Right atrium auricular region (tissue), 2 donors: ENCODE measurements at places on chromosomes 12 and 14. TPM values are rescaled to one million over a fixed set of nuclear protein-coding genes. Genes with fewer than 3 reads are reported as not detected.

GRCh38 chr12:107475900-107476299, 209.7 kb upstream of the PWP1 start:
- no peak for DNase-seq

- DNase-seq: no peak
These were observed 136.4 kb upstream of the LGR5 start for GRCh38 chr12:71303199-71303598.

- DNase-seq: no peak
These were observed 268.6 kb downstream of the ITPR2 start for GRCh38 chr12:26564391-26564790.

GRCh38 chr12:45731190-45731775, 1.8 kb downstream of the ARID2 start:
- DNase-seq: no peak

GRCh38 chr14:37508503-37508902, 86.5 kb downstream of the FOXA1 start:
- DNase-seq: no peak

- DNase-seq: no peak
These were observed 823 bp downstream of the RNF10 start for GRCh38 chr12:120534703-120535655.

GRCh38 chr12:100329800-100330199, 27.1 kb upstream of the SLC17A8 start:
- DNase-seq: no peak

DNA sequence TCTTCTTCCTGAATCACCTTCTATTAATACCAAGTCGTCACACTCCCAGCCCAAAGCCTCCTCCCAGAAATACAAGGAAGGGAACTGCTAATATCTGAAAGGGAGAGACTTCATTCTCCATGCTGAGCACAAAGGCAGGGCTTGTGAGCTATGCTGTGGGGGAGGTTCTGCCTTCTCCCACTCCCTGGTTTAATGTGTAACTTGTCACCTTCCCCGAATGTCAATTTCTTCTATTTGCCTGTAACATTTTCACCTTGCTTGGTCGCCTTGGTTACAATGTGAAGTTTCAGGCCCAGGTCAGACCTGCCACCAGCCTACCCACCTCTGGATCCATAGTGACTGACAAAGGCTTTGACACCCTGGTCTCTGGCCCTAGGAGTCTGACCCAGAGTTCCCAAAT, 82.0 kb upstream of the ESRRB start:
- peak; percentile 28 for DNase-seq

GRCh38 chr12:14714437-14714836, 18.0 kb upstream of the GUCY2C start:
- no peak for DNase-seq

DNA sequence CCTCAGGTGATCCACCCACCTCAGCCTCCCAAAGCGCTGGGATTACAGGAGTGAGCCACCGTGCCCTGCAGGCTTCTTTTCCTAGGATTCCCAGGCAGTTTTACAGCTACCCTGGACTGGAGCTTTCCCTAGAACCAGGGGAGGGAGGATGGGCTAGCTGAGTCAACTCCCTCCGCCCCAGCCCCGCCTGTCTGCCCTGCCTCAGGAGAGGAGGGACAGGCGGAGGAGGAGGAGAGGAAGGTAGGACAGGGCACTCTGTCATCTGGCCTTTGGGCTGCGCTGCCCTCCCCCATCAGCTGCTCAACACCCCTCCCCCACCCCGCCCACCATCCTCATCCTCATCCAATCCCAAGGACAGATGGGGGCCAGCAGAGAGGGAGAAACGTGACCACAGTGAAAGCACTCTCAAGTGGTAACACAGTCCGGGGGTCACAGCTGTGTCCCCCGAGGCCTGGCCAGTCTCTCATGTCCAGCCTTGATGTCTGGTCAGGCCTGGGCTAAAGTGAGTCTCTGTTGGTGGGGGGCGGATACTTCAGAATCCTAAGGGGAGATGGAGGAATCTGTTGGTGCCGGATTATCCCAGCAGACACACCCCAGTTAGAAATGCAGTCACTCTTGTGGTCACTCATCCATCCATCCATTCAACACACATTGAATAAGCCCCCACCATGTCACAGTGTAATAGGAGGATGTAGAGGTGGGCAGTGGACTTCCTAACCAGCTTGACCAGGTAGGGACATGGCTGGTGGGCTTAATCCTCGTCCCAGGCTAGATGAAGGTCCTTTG, 12.3 kb downstream of the FIGNL2 start:
- DNase-seq: no peak

DNA sequence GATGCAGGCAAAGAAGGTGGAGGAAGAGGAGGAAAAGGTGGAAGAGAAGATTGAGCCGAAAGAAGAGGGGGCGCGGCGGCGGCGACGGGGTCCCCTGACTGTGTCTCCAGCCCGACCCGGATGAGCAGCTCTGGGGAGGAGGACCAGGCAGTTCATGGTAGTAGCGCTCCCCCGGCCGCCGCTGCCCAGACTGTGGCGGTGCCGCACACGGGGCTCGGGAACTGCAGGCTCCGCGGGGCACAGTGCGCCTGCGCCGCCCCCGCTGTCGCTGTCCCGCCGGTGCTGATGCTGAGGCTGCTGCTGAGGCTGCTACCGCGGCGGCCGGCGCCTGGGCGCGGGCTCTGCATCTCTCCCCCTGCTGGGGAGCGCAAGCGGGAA, at the start of gene KCNH5:
Gene KCNH5, minus strand, starts transcription at position 225 of the 378 bp plus-strand sequence. CDS start 272 bp downstream, outside the sequence.
- no peak for DNase-seq

The C12orf50 gene
- total RNA-seq: not detected

The NUAK1 gene
- total RNA-seq: 16.9 TPM
